Small intestine (tissue), 16 donors: ENCODE measurements at places on chromosomes 7 and 10.

DNA sequence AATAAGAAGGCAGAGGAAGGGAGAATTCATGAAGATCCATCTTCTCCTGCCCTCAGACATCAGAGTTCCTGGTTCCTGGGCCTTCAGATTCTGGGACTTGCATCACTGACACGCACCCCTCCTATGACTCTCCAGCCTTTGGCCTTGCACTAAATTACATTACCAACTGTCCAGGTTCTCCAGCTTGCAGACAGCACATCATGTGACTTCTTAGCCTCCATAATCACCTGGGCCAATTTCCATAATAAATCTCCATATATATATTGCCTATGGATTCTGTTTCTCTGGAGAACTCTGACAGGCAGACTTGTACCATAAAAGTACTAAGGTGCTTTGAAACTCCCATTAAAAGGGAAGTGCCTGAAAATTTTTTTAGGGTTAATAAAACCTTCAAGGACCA lies 23.2 kb downstream of the RSU1 start:
- DNase-seq = no peak

GRCh38 chr10:130958981-130959751 lies 352.4 kb downstream of the TCERG1L start:
- DNase-seq = no peak

DNA sequence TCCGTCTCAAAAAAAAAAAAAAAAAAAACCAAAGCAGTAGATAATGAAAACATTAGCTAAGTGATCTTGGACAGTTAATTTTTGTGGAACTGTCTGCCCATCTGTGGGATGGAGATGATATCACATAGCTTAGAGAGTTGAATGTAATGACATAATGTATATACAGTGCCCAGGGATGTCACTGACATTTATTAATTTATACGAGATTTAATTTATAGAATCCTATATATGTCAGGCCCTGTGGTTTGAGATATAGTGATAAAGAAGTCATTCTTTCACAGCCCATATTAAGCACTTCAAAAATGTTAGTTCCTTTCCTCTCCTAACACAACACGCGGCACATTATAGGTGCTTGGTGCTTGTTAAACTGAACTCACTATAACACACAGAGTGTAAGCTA lies 4.0 kb downstream of the ENO4 start:
- DNase-seq = no peak

DNA sequence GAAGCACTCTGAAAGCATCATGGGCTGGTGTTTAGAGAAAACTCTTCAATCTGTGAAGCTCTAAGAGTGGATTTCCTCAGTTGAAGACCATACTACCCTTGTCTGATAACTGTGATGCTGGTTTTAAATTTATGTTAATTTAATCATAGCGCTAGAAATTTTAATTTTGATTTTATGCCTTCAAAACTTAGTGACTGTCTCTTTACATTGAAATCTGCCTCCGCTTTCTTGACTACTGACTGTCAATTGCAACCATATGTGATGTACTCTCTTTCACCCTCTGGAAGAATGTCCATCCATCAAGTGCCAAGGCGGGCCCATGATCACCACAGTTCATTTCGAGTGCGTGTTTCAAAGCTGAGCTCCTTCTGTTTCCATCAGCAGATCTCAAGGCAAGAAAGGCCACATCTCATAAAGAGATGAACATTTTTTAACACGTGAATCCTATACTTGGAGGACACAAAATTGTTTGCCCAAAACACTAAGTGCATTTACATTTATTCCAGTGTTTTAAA lies 147.1 kb downstream of the ITGA8 start:
- no peak for DNase-seq

DNA sequence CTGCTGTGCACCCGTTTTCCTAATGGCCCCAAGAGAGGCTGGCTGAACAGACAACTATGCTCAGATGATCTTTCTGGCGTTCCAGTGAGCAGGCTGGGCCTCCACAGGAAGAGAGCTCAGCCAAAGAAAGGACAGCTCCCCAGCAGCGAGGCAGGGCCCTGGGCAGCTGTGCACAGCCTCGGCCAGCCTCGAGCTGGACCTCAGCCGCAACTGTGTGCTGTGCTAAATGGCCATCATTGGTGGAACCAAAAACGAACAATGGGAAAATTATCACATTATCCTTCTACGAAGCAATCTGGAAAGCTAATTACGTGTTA lies 97.5 kb downstream of the CTBP2 start:
- DNase-seq = no peak

DNA sequence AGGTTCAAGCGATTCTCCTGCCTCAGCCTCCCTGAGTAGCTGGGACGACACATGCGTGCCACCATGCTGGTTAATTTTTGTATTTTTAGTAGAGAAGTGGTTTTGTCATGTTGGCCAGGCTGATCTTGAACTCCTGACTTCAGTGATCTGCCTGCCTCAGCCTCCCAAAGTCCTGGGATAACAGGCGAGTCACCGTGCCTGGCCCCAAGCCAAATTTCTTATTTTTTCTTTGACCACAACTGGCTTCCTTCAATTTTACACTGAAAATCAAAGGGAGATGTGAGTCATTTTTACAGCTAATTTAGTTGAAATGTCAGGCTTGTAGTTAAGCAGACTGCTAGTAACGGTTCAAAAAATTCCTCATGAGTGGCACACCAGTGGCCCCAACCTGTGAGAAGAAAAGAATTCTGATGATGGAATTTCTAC lies 7.8 kb downstream of the RNF216 start:
- DNase-seq = no peak

DNA sequence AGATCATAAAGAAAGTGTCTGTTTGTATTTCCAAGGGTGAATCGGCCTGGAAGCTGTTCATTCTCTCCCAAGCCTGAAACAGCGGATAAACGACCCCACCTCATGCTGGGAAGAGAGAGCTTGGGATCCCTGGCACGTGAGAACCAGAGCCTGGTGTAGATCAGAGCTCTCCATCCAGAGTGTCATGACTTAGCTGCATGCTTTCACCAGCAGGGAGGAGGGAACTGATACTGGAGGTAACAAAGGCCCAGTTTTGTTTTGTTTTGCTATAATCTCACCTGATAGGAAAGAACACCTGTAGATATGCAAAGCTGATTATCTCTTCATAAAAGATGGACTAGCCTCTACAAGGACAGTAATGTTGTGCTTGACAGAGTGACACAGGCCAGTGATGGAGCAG lies 236.6 kb downstream of the POM121L12 start:
- no peak for DNase-seq

DNA sequence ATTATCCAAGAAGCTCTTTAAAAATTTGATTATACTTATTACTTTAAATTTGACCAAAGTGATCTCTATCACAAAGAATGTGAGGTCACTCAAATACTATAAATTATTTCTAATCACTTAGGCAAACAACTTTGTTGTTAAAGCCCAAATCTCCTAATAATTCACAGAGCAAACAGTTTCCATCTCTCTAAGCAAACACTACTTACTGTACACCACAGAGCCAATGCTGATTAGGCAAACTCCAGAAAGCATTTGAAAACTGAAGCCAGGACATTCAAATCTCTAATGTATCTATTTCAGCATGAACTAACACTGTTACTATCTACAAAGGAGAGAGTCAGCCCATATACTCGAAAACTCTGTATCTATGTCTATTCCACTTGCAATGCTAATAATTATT lies 107.1 kb downstream of the RNF32 start:
- DNase-seq = no peak

GRCh38 chr10:87935290-87936141 lies 72.1 kb downstream of the PTEN start:
- DNase-seq = no peak

- DNase-seq = peak; percentile 62
These were observed 46.0 kb downstream of the ZNRF2 start for GRCh38 chr7:30330134-30331111.

GRCh38 chr7:36986948-36987724 lies 262.8 kb upstream of the AOAH start:
- DNase-seq = peak; percentile 33
